ENCODE measurements at places on chromosomes 12 and 14.

DNA sequence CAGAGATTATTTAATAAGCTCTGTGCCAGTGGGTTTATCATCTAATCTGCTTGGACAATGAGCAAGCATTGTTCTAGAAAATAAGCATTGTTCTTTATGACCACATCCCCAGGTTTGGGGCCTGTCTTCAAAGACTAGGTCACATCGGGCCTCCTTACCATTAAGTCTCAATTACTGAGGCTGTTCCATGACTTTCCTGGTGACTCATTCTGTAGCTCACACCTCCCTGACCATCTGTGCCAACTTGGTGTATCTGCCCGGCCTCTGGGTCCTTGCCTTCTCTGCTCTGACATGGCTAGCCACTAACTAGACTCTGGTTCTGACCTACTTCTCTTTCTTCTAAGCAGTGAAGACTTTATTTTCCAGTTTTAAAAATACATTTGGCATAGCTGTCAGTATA, 44.4 kb upstream of the PLEKHA5 start:
- no peak for DNase-seq

- DNase-seq: no peak
Observed at GRCh38 chr12:116153983-116154382, 123.5 kb downstream of the MED13L start.

DNA sequence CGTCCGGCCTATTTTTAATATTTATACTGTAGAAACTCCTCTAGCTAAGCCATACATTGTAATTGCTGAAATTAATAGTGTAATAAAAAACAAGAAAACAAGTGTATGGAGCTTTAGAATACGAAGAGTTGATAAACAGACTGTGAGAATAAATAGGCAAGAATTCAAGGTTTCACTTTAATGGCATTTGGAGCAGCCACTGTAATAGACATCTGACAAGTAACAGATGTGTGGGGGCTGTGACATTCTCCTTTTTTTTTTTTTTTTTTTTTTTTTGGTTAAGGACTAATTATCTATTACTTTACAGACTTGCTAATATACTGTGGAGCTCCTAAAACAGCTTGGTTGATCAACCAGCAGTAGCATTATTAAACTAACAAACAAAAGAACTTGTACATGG, 42.1 kb upstream of the CFAP54 start:
- no peak for DNase-seq

GRCh38 chr14:68666899-68667298, 126.0 kb downstream of the ZFP36L1 start:
- no peak for DNase-seq

DNA sequence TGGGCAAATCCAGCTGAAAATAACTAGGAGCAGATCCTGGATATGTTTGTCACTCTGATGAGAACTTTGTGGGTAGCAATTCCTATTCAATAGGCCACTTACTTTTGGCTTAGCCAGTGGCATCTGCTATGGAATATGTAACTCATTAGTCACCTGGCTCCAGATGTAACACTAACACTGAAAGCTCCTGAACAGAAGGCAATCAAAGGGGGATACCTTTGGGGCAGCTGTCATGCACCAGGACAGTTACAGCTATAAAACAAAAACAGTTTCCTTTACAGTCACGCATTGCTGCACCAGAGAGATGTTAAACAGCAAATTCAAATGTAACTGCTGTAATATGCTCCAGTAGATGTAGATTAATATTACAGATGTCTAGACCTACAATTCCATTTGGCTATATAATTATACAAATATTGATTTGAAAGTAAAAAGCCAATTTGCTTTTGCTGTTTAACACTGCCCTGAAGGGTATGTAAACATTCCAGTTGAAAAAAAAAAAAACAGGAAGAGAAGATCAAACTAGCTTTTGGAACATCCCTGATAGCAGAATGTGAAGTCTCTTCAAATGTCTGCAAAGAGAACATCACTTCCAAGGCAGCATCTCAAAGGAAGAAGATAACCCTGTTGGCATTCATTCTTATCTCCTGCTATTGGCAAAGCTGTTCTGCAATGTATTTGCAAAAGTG, 18.4 kb downstream of the RACGAP1 start:
- DNase-seq: no peak

DNA sequence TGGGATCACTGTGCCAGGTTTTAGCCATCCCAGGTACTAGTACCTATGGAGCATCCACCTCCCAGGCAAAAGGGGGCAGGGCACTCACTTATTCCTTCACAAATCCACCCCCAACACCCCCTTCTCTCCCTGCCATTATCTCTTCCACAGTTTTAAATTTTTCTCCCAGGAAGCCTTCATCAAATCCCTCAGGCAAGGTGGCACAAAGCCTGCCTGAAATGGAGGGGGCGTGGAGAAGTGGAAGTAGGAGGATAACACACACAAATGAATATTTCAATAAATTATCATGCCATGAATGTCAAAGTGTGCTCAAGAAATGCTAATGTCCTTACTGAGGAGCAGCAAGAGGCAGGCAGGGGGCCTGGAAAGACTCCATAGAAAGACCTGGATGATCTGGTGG, 4.7 kb upstream of the CHST11 start:
- DNase-seq: no peak

- no peak for DNase-seq
Observed at GRCh38 chr12:127896661-127897060, 370.3 kb upstream of the TMEM132C start.

GRCh38 chr12:4051596-4051995, 178.4 kb upstream of the PARP11 start:
- no peak for DNase-seq

DNA sequence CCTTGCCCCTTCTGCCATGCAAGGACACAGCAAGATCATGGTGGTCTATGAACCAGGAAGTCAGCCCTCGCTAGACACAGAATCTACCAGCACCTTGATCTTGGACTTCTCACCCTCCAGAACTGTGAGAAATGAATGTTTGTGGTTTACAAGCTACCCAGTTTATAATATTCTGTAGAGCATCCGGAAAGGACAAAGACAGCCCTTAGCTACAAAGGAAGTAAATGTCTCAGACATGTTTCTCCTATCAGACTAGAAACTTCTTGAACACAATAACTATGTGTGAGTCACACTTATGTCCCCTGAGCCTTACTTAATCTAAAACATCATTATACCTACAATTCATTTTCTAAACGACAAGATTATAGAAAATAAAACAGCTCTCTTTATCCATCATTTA, 176.7 kb downstream of the KLHL28 start:
- no peak for DNase-seq
